ENCODE measurements at places on chromosomes 13 and 19.

DNA sequence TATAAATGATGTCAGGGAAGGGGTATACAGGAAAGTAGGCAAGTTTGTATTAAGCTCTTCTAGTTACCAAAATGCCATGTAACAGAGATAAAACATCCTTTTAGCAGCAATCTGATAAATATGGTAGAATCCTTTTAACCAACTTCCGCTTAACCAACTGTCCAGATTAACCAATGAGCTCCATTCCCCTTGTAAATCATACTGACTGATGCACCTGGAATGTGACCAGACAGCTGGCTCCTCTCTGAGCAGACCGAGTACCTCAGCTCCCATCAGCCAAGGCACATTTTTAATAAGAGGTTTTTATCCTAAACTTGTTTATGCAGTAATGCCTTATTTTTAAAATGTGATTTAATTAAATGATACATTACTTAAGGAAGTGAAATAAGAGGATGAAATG lies 66.4 kb downstream of the KLF12 start:
- no peak overlapping the region for H3K4me3 ChIP-seq
- H3K27ac ChIP-seq: no peak overlapping the region
- no peaks in the 10 kb centered on the region for H3K27me3 ChIP-seq

DNA sequence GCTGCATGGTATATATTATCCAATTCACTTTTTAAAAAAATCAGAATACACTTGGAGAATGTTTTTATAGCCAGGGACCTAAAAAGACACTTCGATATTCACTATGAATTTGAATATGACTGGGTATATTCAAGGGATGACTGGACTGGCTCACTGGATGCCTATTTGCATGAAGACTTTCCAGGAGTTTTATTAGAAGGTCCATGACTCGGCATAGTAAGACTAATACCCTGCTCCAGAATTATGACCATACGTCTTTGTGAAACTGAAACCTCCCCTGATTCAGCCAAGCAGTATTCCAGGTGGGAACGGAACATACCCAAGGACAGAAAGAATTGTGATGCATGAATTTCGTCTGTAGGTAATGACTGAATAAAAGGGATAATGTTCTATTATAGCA lies 3.9 kb upstream of the FAM216B start:
- no peaks in the 10 kb centered on the region for H3K4me1 ChIP-seq
- DNase-seq: no peak

GRCh38 chr13:113086031-113086750 lies 19.4 kb upstream of the F7 start:
- H3K36me3 ChIP-seq: no peaks in the 10 kb centered on the region
- H3K4me1 ChIP-seq: no peaks in the 10 kb centered on the region
- DNase-seq: peak; percentile 38
- H3K27me3 ChIP-seq: no peaks in the 10 kb centered on the region

- H3K36me3 ChIP-seq: peaks cover 40% of the 10 kb centered on the region
- no peaks in the 10 kb centered on the region for H3K4me1 ChIP-seq
Observed at GRCh38 chr19:47704024-47704423, 9.2 kb upstream of the EHD2 start.

GRCh38 chr19:48218997-48219396 lies 36.7 kb downstream of the CARD8 start:
- peaks cover 69% of the 10 kb centered on the region for H3K36me3 ChIP-seq

- H3K36me3 ChIP-seq: no peaks in the 10 kb centered on the region
- H3K4me1 ChIP-seq: peaks cover 8% of the 10 kb centered on the region
- H3K27me3 ChIP-seq: no peaks in the 10 kb centered on the region
- DNase-seq: no peak
- H3K4me3 ChIP-seq: no peak overlapping the region
- H3K27ac ChIP-seq: no peak overlapping the region
Observed at GRCh38 chr19:39558624-39559117, 18.7 kb upstream of the EID2 start.

Data from upper lobe of right lung (tissue), 1 donor.